ENCODE measurements at places on chromosomes 4 and X. TPM values are rescaled to one million over a fixed set of nuclear protein-coding genes. Genes with fewer than 3 reads are reported as not detected.

- no peak for DNase-seq
Measured at GRCh38 chr4:26779674-26780073, 81.0 kb upstream of the STIM2 start.

- no peak for DNase-seq
Measured at GRCh38 chr4:56979421-56980072, 851 bp downstream of the POLR2B start.

DNA sequence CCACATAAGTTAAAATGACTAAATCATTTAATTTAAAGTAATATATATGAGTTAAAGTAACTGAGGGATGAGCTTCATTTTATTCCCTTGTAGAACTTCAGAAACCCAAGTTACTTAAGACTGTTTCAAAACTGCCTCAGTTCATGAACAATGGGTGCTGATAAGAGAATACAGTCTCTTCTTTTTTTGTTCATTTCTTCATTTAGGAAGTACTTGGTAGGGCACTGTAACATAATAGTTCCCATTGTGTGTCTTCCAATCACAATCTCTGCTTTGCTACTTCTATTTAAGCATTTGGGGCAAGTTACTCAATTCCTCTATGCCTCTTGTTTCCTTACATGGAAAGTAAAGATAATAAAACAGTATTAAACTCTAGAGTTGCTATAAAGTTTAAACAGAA lies 50.4 kb downstream of the HHIP start:
- no peak for DNase-seq

- DNase-seq: peak; percentile 29
Measured at GRCh38 chrX:42143866-42144592, 220.7 kb upstream of the CASK start.

DNA sequence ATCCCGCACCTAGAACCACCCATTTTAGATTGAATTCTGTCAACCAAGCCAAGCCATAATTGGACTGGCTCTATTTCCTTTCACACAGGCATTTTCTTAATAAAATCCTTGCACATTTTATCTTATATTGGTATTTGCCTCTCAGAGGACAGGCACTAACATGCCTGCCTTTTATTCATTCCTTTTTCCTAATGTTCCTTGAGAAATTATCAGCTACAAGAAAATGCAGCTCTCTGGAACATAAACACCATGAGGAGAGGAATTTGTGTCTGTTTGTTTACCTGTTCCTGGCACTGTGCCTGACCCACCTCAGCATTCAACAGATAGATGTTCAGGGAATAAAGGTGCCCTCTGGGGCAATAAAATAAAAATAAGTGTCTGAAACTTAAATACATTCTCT lies 116.2 kb downstream of the PDHA2 start:
- no peak for DNase-seq

- no peak for DNase-seq
Measured at GRCh38 chr4:160238790-160239189, 1135.9 kb downstream of the RAPGEF2 start.

- no peak for DNase-seq
Measured at GRCh38 chrX:794311-794710, 163.7 kb downstream of the SHOX start.

DNA sequence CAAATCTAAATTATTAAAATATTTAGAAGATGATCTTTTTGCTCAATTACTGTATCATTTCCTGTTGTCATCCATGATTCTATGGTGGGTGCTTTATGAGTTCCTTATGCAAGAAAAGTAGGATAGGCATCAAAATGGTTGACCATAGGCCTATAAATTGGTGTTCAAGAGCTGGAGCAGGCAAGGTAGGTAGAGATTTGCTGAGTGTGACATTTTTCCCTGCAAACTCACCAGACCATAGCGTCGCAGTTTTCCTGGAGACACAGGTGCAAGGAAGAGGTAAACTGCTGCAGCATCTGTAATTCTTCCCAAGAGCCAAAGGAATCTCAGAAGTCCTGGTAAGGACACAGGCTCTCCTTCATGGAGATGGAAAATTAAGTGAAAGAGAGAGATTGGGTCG lies 33.7 kb upstream of the DCLK2 start:
- DNase-seq: no peak

GRCh38 chr4:181957088-181957487 lies 286.1 kb upstream of the TENM3 start:
- DNase-seq: no peak

DNA sequence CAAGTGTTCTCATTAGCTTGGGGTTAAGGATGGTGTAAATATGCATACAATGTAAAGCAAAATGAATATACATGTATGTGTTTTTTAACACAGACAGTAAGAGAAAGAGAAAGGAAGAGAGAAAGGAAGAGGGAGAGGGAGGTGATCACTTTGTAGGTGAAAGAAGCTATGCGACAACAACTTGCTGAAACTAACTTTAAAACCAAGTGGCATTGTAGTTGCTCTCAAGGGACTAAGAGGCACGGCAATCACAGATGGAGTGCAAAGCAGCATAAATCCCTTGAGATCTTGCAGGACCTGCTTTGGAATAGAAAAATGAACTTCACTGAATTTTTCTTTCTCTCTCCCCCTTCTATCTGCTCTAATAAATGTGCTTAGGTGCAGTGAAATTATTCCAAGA lies 1665.0 kb upstream of the TENM3 start:
- DNase-seq: no peak

- DNase-seq: no peak
Measured at GRCh38 chr4:41505161-41505661, 32.7 kb upstream of the LIMCH1 start.

GRCh38 chr4:94507708-94508107 lies 56.0 kb downstream of the PDLIM5 start:
- no peak for DNase-seq

GRCh38 chrX:21379991-21380390 lies 5.8 kb downstream of the CNKSR2 start:
- DNase-seq: no peak

DNA sequence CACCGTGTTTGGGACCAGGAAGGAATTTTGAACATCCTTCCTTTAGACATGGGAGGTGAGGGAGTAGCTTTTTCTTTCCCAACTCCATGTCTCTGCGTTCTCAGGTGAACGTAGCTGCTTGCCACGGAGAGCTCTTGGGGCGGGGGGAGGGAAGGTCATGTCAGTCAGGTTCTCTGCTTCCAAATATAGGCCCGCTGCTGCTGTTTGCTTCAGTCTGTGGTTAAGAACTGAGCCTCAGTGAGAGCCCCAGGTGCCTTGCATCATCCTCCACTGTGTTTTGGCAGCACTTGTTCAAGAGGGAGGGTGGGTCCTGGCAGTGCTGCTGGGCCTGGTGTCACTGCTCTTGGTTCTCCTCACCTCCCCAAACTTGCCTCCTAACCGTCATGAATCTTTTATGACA lies 46.5 kb downstream of the HADH start:
- DNase-seq: no peak

Gene GPRASP3
- polyA plus RNA-seq: 7.0 TPM

Gene FGFBP2
- 0.27 TPM for polyA plus RNA-seq

Gene SCLT1
- 7.6 TPM for polyA plus RNA-seq

Gene ADH1A
- 0.54 TPM for polyA plus RNA-seq

Gene GLRA3
- not detected for polyA plus RNA-seq

Gene ARMCX4
- 68.0 TPM for polyA plus RNA-seq

Gene TDO2
- 0.16 TPM for polyA plus RNA-seq

Gene XAGE2
- not detected for polyA plus RNA-seq

Gene SOX3
- polyA plus RNA-seq: 0.10 TPM

Gene GIMD1
- 0.09 TPM for polyA plus RNA-seq

Gene PABPC1L2A
- polyA plus RNA-seq: not detected

Gene HMGB2
- 110 TPM for polyA plus RNA-seq

All from forelimb muscle (tissue), 1 donor.